ENCODE measurements at places on chromosomes 2 and 18.

DNA sequence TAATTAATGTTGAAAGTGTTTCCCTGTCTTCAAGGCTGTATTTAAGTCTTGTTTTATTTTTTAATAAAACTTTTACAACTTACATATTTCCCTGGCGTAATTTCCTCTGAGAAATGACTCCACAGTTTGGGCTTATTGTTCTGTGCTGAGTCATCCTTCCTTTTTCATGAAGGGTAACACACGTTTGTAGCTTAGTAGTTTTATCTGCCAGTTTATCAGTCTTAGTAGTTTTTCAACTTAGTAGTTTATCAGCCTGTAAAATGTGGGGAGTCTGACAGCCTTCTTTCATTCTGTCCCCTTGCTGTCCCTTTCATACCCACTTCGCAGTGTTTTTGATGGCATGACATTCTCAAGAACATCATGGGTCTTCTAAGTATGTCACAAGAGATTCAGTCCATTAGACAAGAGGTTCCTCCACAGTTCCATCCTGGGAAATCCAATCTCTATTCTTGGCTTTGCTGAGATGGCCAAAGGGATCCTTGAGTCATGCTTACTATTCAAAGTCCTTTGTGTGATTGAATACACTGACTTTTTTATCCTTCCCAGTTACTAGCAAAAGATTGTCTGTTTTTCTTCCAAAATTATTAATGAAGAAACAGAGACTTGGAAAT lies 60.0 kb upstream of the SGPP2 start:
- no peak for DNase-seq

DNA sequence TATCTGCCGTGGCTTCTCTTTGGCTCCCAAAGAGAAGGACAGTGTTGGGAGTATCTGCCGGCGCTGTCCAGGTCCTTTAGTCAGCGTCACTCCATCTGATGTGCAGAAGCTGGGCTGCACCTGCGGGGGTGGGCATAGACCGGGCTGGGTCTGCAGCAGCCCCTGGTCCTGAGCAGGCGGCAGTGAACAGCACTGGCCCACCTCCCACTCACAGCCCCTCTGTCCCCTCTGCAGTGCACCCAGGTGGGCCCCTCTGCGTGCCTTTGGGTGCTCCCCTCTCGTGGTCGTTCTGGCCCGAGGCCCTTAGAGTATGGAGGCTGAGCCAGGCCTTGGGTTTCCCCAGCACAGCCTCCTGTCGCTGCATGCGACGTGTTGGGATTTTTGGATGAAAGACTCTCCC lies 95.7 kb downstream of the USP40 start:
- DNase-seq = no peak

DNA sequence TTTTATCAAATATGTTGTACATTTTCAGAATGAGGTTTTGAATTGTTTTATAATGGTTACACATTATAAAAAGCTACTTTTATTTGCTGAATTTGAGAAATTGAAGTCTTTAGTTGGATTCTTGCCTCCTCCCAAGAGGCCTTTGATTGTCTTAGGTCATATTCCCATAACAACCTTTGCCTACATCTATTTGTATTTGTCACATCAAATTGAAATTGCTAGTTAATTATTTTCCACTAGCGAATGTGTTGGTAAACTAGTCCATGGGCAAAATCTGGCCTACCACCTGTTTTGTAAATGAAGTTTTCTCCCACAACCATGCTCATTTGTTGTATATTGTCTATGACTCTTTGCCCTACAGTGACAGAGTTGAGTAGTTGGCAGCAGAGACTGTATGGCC lies 60.4 kb downstream of the CCDC138 start:
- no peak for DNase-seq

- DNase-seq = no peak
Observed at GRCh38 chr18:51957001-51957400, 383.0 kb upstream of the DCC start.

DNA sequence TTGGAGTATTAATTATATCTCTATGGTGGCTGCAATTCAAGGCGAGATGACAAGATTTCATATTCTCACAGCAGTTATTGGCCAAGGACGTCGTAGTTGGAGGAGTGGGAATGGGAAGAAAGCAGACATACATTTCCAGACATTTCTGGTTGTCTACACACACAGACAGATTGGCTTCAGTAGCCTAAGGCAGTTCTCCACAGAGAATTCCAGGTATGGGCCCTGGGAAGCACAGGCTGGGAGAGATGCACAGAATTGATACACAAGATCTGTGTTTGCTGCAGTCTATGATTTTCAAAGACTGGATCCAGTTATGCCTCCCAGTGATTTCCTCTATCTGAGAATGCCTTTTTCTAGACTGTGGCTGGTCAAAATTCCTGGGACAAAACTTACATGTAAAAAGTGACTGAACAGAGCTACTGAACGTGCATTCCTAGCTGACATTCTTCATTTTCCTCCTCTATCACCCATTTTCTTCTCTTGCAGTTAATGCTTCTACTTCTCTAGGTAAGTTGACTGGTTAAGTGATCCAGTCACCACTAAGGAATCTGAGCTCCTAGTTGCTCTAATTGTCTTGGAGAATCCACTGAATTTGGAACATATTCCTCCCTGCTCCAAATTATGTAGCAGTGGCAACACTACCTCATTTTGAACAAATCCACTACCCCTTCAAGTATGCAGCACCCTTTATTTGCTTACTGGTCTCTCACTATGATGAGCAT lies 386.7 kb upstream of the CDH7 start:
- no peak for DNase-seq

- DNase-seq = no peak
Observed at GRCh38 chr2:226063704-226064440, 664.4 kb downstream of the NYAP2 start.

DNA sequence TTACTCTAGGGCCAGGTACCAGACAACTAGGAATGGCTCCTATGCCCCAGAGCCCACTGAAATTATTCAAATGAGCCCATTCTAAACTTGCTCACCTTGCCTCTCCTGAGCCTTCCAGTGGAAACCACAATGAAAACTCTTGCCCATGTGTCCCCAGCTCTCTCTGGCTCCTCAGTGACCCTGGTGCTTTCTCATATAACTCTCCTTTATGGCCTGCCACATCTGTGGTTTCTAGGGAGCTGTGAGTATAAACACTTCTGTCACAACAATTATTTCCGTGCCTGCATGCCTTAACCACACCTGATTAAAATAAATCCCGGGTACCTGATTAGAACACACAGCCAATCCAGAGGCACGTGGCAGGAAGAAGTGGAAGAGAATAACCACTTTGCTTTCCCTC lies 333.0 kb upstream of the SPRED2 start:
- DNase-seq = no peak

DNA sequence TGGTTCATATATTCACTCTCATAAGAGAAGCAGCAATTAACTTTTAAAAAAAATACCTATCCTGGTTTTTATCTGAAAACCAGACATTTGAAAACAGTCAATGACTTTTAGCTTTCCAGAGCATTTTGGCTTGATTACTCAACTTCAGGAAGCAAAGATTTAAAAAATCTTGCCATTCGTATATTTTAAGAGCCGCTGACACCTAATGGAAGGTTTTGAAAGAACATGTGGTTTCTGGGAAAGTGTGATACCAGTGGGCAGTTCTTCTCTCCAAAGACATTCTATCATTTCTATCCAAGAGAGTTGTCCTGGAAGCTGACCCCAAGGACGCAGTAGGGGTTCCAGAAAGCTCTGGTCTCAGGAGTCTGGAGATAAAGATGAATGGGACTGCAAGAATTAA lies 234.7 kb downstream of the TTC32 start:
- DNase-seq = no peak

DNA sequence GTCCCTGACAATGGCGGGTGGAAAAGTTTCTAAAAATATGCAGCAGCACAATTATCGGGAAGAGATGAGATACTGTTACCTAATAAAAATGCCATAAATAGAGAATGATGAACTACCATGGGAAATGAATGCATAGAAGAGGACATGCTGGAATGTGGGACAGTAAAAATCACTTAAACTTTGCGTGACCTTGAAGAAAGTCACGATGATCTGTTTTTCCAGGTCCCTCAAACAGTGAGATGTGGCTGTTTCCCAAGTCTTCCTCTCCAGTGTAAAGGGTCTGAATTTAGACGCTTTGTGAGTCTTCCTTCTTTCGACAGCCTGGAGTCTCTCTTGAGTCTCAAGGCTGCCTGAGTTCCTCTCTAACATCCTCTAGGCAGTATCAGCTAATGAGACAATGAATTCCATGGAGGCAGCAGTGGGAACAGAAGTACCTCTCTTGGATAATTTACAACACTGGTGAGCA lies 1.4 kb downstream of the CLUL1 start:
- DNase-seq = no peak

DNA sequence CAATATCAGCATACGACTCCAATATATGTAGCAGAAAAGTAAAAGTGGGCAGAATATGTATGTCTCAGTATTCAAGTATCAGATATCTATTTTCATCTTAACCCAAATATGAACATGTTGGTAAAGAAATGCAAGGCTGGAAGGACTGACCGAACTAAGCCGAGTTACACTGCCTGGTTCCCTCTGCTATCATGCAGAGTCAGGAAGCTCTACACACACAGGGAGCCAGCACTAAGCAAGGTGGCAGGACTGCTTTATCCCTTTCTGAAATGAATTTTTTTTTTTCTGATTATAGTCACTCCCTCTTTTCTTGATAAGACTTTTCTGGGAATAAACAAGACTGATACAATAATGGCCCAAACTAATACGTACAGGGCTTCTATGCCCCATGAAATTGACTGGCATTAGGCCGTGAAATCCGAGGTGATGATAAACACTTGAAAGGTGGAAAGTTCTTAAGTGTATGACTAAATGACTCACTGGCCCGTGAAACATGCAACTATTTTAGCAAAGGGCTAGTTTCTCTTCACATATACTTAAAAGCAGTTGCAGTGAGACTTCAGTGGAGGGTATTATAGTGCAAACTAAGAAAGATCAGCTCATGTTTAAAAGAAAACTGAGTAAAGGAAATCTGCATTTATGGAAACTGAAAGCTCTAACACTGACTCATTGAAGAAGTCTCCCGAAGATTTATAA lies 14.9 kb downstream of the DPP4 start:
- DNase-seq = no peak

GRCh38 chr18:22193466-22193865 lies 24.1 kb downstream of the GATA6 start:
- no peak for DNase-seq

DNA sequence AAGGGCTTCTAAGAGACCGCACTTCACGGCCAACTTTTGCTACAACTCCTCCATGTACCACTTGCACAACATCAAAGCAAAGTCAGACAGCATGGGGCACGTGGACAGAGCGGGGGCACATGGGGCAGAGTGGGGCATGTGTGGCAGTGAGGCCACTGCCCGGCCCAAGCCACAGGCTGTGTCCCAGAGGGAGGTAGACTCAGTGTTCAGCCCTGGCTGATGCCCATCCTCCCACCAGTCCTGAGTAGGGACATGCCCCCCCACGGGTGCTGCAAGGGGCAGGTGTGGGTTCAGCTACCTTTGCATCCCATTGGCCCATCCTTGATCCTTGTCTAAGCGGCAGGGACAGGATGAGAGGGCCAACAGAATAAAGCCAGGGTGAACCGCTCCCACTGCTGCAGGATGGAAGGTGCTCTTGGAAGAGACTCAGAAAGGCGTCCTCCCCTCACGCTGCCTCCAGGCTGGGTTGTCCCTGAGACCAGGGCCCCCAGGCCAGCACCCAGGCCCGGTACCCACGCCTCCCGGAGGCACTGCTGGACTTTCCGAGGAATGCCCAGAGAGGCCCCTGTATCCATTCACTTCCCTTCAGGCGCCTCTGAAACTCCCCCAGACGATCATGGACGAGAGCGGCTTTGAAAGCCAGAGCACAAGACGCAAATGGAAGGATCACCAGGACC lies 218.2 kb downstream of the NDUFA10 start:
- no peak for DNase-seq

DNA sequence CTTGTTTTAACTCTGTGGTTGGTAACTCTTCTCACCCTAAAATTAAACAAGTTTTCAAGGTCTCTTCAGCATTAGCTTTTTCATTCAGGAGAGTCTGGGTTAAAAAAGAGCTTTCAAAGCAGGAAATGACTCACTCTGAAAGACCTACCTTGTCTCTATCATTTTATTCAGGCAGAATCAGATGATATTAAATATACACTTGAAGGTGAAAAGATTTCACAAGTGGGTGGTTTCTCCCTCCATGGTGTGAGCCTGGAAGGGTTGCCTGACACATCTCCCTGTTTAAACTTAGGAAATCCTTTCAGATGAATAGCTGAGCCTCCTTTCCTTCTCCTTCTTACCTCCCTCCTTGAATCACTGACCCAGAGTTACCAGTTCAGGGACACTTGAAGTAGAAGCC lies 1402.0 kb upstream of the PIK3C3 start:
- DNase-seq = no peak

Measured in activated T-helper 1 cell treated with Interleukin-2 at 50 U/mL for 16 hours (primary cell).